ENCODE measurements at places on chromosomes 2 and 18.

DNA sequence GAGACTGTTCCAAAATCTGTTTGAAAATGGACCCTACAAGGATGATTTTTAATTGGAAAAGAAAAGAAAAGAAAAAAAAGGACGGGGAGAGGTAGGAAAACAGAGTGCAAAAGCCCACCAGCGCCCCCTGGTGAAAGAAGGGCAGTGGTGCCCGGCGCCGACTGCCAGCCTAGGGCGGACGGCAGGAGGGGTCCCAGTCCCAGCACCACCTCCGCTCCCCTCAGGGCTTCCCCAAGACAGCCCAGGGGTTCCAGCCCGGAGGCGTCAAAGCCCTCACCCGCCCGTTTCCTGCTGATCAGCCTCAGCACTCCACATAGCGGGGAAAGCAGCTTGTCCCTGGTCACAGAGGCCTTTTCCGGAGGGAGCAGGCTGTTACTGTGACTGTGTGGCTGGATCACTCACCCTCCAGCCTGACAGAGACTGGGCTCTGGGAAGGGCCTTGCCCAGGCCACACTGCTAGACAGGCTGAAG, 213.9 kb downstream of the TFCP2L1 start:
- DNase-seq: no peak

DNA sequence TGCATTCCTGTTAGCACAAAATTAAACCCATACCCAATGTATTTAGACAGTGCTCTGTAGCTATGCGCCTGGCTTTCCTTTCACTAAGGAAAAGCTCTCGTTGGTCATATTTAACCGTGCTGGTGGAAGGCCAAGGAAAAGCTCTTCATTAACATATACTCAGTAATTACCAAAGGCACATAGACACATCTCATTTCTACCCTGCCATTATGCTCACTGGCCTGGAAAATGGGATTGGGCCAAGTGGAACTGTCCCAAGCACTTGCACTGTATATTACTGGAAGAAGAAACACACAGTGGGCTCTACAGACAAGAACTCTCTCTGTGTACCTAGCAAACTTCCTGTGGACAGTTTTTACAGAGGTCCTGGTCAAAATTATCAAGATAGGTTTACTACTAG, 274.4 kb downstream of the ERBB4 start:
- DNase-seq: no peak

GRCh38 chr18:2425426-2426317, 145.6 kb downstream of the METTL4 start:
- no peak for DNase-seq

DNA sequence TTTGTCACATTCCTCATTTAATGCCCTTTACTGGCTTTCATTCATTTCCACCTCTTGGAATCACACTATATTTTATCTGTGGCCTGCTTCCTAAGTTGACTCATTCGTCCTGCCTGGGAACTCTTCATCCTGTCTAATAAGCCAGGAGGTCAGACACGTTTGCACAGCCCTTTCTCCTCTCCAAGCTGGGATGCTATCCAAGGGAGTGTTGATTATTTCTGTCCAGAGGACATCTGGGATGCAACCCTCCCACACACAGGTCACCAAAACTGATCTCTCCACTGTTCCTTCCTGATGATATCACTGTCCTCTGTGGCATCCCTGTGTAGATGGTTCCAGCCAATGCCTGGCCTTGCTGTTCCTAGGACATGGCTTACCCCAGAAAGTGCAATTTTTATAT, 79.8 kb upstream of the NOSTRIN start:
- DNase-seq: no peak

DNA sequence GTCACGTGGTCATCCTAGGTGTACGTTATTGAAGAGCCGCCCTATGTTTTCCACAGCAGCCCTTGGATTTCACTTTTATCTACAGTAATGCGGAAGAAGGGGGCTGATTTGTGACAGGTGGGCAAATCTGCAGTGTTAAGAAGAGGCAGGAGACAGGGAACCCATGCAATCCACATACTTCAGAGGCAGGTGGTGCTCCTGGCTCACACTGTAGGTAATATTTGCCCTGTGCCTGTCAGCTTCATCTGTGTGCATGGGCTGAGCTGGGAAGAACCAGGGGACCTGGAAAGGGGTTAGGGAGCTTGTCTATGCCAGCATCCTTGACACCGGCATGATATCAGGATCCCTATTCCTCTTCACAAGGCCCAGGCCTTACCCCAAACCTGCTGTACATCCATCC, 183.9 kb downstream of the SH3RF3 start:
- no peak for DNase-seq

DNA sequence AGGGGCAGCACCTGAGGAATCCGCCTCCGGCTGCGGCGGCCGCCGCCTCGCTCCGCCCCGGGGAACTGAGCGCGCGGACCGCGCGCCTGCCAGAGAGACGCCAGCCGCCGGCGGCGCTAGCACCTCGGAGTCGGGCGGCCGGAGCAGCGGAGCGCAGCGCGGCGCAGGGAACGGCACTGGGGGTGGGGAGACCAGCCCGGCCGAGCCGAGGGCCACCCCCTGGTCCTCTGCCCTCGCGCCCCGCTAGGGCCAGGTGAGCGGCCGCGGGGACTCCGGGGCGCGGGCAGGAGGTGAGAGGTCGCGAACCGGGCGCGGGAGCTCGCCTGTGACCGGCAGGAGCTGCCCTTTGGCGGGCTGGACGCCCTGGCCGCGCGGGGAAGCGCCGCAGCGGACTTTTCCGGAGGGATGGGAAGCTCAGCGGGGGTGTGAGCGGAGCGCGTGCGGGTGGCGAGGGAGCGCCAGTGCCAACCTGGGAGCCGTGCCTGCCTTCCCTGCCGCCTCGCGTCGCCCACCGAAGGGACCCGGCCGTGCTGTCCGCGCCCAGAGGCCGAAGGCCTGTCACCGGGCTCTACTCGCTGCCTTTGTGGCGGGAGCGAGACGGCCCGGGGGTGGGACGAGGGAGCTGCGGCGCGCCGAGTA, at the start of gene GREB1L:
TSS of gene GREB1L (plus strand) at position 92 of the 639 bp plus-strand sequence. CDS start 141,287 bp downstream, outside the sequence.
- DNase-seq: no peak

DNA sequence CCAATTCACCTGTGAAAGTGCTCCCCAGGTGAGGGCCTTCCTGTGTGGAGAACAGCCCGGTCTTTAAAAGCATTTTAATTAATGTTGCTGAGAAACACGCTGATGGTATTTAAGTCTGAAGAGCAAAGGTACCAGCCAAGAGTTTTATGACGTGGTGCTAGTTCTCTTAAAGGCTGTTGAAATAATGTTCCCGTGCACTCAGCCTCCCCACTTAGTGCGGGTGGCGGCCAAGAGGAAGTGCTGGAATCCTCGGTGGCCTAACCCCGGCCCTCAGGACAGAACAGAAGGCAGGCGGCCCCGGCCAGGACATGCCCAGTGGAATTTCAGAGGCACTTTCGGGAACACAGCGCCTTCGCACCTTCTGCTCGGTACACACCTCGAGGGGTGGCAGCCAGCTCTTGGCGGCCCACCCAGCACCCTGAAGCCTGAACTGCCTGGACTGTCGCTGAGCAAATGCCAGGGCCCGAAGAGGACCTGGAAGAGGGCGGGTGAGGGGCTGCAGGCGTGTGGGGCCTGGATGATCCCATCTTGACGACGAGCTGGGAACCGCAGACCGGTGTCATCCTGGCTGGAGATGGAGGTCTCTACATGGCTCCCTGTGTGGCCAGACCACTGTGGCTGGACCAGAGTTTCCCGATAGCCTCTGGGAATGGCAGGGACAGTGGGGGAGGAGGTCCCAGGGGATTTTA, 142.9 kb downstream of the ASB1 start:
- DNase-seq: no peak

DNA sequence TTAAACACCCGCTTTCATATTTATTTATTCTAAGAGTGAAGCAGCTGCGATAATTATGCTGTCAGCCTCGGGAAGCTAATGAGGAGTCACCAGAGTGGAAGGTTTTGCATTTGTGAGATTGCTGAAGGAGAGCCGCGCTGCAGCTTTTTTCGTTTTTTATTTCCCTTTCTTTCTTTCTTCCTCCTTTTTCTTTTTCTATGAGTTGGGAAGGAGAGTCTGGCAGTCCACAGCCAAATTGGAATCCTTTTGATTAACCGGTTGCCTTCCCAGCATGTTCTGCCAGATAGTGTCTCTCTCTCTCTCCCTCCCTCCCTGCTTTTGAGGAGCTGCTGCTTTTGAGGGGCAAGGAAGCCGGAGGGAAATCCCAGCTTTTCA, 82.1 kb downstream of the CDK15 start:
- no peak for DNase-seq

GRCh38 chr2:98390571-98391476, 44.6 kb downstream of the CNGA3 start:
- no peak for DNase-seq
